Esophagus squamous epithelium (tissue), 5 donors: ENCODE measurements at places on chromosomes 13 and 19.
A peak's percentile ranks its signal among the peaks of the same experiment; 100 is the strongest.

DNA sequence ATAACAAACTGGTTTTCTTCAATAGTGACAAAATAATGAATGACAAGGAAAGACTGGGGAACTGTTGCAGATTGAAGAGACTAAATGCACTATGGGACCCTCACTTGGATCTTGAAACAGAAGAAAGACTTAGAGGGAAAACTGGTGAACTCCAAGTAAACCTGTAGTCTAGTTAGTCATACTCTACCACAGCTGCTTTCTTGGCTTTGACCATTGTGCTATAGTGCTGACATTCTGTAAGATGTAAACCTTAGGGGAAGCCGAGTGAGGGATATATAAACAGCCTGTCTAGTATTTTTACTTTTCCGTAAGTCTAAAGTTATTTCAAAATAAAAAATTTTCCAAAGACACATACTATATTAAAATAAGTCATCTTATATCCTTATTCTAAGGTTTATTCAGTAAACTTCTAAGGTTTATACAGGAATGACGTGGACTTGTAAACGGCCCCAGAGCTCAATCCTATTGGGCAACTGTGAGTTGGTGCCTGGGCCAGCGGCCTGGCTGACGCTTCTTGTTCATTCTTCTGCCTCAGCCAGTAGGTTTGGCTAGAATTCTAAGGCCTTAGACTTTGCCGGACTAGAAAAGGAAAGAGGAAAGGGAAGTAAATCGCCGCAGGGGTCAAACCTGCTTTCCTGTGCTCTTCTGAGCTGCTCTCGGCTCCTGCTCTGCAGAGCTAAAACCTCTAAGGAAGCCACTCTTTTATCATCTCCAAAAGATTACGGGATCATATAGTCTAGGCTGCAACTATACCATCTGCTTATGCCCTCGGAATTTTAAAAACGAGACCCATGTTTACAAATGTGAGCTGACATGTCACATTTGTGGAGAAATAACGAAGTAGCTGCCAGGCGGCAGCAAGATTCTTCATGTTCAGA lies 33.6 kb upstream of the UBE2L5 start:
- peak; percentile 5 for DNase-seq

GRCh38 chr13:23959231-23959862 lies 62.0 kb upstream of the C1QTNF9B start:
- no peak for DNase-seq

- no peak for DNase-seq
Observed at GRCh38 chr13:78238911-78239310, 320.3 kb upstream of the EDNRB start.

GRCh38 chr13:108944760-108945159 lies 315.3 kb downstream of the MYO16 start:
- DNase-seq = no peak

- DNase-seq = no peak
Observed at GRCh38 chr13:103395139-103395538, 328.9 kb upstream of the SLC10A2 start.

DNA sequence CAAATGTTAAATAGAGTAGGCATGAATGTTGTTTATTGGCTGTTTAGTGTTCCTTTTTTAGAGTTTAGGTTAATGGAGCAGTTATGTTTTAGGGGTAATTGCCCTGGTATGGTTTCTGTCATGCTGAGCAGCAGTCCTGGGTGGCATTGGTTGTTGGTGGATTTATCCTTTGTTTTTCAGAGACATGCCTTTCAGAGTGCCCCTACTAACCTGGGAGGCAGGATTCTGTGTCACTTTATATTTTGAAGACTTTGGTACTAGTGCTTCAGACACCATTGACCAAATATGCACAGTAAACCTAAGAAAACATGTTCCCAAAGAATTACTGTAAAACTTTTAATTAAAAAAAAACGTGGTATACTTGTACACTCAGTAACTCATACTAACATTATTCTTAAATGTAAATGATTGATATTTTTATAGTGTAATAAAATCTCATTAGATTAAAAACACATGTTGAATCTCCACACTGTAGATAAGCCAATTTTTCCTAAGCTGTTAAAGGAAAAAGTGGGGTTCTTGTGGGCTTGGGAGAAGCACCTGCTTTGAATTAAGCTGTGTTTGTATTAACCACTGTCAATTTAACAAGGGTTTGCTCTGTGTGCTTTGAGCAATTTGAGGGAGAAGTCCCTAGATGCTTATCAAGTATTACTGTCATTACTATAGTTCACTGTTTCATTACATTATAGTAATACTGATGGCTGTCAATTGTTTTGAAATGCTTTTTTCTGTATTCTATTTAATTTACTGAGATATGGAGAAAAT lies 133.2 kb downstream of the LMO7 start:
- no peak for DNase-seq

DNA sequence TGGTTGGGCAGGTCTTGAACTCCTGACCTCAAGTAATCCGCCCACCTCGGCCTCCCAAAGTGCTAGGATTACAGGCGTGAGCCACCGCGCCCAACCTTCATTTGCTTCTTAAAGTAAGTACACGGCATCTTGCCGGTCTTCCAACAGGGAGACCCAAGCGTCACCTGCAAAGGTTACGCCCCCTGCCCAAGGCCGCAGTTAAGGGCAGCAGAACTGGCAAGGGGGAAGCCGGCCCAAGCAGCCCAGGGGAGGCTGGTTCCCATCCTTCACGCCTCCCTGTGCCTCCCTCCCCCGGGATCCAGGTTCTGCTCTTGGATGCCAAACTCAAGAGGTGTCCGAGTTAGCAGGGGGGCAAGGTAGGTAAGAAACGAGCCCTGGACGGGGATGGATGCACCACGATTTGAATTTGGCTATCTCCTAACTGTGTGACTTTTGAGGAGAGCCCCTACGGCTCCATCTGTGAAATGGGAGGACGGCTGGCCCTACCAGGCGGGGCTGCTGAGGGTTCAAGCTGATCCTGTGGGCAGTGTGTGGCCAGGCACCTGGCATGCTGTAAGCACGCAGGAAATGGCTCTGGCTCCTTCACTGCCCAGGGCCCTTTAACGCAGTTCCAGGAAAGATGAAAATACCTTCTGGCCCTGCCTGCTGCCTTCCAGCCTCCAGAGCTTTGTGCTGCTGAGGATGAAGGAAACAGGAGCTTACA lies 9.0 kb downstream of the RFX1 start:
- DNase-seq = no peak

DNA sequence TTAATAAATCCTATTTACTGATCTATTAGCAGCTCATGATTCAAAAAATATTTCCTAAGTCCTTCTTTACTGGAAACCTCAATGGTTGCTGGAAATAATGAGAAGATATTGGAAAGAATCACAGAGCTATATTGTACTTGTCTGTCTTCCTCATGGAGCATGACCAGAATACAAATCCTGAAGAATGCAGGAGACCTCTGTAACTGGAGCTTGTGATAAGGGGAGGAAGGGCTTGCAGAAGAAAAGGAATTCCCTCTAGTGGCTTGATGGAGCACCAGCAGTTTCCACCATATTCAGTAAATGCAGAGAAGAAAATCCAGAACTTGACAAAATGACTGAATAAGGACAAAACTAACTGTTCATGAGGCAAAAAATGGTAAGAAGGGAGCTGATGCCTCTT lies 1333.1 kb downstream of the EFNB2 start:
- no peak for DNase-seq

- DNase-seq = no peak
Observed at GRCh38 chr19:16807549-16808284, 21.5 kb upstream of the SIN3B start.

- no peak for DNase-seq
Observed at GRCh38 chr13:100552755-100553154, 35.8 kb downstream of the GGACT start.

GRCh38 chr19:7113233-7113632 lies 43.7 kb downstream of the ZNF557 start:
- DNase-seq = no peak

DNA sequence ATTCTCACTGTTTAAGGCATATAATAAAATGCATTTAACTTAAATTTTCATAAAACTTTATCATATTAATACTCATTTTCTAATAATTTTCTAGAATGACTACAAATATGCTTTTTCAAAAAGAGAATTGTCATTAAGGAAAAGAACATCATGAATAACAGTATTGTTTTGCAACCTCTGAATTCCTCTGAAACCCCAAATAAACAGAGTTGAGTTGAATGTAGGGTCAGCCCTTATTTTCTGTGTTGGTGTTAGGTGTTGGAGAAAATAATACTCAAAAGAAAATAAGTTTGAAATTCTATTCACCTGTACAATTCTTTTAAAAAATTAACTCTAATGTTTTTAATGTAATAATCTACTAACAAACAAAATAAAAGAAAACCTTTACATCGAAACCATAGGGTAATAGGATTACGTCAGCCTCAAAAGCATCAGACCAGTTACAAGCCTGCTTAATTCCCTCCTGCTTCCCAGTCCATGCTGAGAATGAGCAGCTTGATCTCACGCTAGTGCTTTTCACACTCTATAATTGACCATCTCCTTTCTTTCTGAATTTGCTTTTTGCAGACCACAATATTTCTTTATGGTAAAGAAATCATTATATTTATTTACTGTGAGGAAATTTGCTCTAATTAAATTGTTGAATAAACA lies 160.9 kb downstream of the PCDH9 start:
- DNase-seq = no peak

DNA sequence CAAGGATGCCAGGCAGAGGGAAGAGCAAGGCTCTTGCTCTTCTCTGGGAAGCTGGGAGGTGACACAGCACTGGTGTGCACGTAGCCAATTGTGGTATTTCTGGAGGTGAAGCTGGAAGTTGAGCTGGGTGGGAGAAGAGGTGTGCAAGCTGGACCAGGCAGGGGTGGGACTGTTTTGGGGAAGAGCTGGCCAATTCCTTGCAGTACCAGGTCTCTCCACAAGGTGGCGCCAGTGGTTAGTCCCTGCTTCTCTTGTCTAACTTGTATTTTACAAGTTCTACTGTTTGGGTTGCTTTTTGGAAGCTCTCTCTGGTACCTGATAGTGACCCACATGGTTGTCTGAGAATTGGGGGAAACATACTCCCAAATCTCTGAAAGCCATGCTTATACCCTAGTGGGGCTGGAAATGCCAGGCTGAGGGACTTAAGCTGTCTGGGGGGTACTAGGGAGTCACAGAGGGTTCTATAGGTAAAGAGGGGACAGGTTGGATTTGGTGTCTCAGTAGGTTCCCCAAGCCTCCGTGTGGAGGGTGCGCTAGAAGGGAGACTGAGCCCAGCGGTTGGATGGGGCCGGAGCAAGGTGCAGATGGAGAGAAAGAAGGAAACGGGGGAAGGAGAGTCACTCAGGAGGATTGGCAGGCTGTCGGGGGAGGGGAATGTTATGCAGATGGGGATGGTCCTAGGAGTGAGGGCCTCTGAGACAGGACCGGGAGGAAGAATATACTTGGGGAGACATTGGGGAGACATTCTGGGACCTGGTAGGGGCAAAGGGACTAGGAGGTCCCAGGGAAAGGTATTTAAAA lies 3.0 kb downstream of the HPN start:
- DNase-seq = no peak

DNA sequence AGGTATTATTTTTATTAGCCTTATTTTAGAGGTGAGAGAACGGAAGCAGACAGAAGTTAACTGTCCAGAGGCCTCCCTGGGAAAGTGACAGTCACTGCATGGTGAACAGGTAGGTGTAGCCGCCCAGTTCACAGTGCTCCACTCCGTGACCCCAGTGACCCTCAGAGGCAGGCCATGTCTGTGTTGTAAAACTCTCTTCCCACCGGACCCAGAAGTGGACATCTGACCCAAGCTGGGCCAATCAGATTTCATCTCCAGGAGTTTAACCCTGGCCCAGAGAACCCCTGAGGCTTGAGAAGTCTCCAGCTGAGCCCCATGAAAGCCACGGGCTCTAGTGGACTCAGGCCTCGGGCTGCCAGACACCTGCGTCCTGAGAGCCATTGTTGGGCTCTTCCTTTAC lies 83.6 kb upstream of the FARP1 start:
- no peak for DNase-seq

DNA sequence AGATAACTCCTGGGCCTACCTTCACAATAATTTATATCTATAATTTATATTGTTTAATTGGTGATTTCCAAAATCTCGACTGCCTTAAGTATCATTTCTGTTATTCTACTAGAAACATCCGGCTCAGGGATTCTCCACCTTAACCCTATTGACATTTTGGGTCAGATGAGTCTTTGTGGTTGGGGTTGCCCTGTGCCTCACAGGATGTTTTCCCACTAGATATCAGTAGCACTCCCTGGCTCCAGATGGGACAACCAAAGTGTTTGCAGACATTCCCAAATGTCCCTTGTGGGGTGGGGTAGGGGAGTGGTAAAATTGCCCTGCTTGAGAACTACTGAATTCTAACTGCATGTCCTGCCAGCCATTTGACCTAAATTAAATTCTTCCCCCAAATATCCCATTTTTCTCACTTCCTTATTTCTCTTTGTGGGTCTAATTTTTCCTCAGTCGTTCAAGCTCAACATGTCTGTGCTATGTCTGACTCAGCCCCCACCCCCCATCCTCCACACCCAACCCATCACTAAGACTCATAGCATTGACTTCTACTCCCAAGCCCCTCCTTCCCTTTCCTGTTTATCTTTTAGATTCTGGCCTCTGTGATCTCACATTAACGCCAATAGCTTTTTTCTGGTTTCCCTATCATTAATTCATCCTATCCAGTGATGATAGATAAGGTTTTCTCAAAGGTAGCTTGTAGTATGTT lies 545.1 kb downstream of the EFNB2 start:
- no peak for DNase-seq

DNA sequence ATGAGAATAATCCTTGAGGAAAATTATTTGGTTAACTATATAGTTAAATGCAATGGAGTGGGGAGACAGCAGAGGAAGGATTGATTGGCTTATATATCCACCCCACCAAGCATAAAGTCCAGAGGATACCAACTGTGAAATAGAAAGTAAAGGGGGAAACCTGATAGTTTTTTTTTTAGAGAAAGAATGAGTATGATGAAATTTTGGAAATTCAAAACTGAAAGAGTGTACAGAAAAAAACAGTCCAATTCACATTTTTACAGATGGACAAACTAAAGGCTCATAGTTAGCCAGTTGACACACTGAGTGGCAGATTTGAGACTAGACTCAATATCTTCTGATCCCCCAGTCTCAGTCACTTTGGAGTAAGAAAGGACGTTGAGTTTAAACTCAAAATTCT lies 51.1 kb downstream of the FNDC3A start:
- no peak for DNase-seq

- no peak for DNase-seq
Observed at GRCh38 chr19:55228015-55228391, 560 bp downstream of the TMEM86B start.

DNA sequence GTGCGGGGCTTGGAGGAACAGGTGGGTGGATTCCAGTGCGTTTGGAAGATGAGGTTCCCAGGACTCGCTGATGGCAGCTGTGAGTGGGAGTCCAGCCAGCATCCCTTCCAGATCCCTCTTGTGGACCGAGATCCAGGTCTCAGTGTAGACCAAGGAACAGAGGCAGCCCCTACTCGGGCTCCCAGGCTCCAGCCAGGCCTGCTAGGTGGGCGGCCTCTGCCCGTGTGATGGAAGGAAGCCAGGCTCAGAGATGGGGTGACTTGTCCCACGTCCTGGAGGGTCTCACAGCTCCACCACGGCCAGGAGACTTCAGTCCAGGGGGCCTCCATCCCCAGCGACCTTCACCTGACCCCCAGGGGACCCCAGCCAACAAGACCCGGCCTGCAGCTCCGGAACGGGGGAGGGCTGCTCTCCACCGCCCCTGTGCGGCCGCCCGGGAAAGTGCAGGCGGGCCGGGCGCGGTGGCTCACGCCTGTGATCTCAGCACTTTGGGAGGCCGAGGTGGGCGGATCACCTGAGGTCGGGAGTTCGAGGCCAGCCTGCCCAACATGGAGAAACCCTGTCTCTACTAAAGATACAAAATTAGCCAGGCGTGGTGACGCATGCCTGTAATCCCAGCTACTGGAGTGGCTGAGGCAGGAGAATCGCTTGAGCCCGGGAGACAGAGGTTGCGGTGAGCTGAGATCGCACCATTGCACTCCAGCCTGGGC lies 729 bp upstream of the MADCAM1 start:
- DNase-seq = no peak

- no peak for DNase-seq
Observed at GRCh38 chr13:113746143-113746525, 12.9 kb upstream of the TMEM255B start.
